ENCODE measurements at places on chromosomes 7 and 10. TPM values are rescaled to one million over a fixed set of nuclear protein-coding genes. Genes with fewer than 3 reads are reported as not detected.

SPDYE18 gene
- total RNA-seq: 0.28 TPM

APBB1IP gene
- total RNA-seq: 2.7 TPM

PTF1A gene
- total RNA-seq: not detected

TAS2R40 gene
- total RNA-seq: not detected

GOLGA7B gene
- total RNA-seq: 1.3 TPM

TSPAN33 gene
- total RNA-seq: 15.0 TPM

CCDC172 gene
- total RNA-seq: not detected

SLC26A4 gene
- total RNA-seq: 0.34 TPM

SLC26A3 gene
- 0.24 TPM for total RNA-seq

AKR1C2 gene
- total RNA-seq: 161 TPM

TMEM130 gene
- not detected for total RNA-seq

FAM241B gene
- 1.6 TPM for total RNA-seq

CALCR gene
- total RNA-seq: 1.0 TPM

TMEM26 gene
- 0.08 TPM for total RNA-seq

ANKRD26 gene
- total RNA-seq: 9.4 TPM

COL1A2 gene
- 46.6 TPM for total RNA-seq

ATOH7 gene
- not detected for total RNA-seq

PLA2G12B gene
- not detected for total RNA-seq

TRPV5 gene
- not detected for total RNA-seq

HDAC9 gene
- 21.9 TPM for total RNA-seq

SPDYE8 gene
- not detected for total RNA-seq

NRCAM gene
- 0.25 TPM for total RNA-seq

IL6 gene
- 4.6 TPM for total RNA-seq

BBIP1 gene
- total RNA-seq: 22.3 TPM

GTPBP4 gene
- total RNA-seq: 77.4 TPM

GHRHR gene
- total RNA-seq: not detected

MMP21 gene
- total RNA-seq: not detected

NUTM2E gene
- not detected for total RNA-seq

CAV1 gene
- 120 TPM for total RNA-seq

RNF133 gene
- not detected for total RNA-seq

ELFN1 gene
- 0.73 TPM for total RNA-seq

CRHR2 gene
- 0.42 TPM for total RNA-seq

UCN3 gene
- not detected for total RNA-seq

UBTD1 gene
- 16.1 TPM for total RNA-seq

FFAR4 gene
- total RNA-seq: not detected

ZMIZ1 gene
- 30.0 TPM for total RNA-seq

CREB5 gene
- 6.3 TPM for total RNA-seq

EPDR1 gene
- total RNA-seq: 51.9 TPM

SH2D4B gene
- total RNA-seq: not detected

GPR37 gene
- total RNA-seq: 0.63 TPM

GBX1 gene
- 0.38 TPM for total RNA-seq
